ENCODE measurements at places on chromosomes 7 and 10. TPM values are rescaled to one million over a fixed set of nuclear protein-coding genes. Genes with fewer than 3 reads are reported as not detected.

Gene SPDYE3
- total RNA-seq: not detected

Gene MRPS24
- total RNA-seq: 123 TPM

Gene RNF148
- not detected for total RNA-seq

Gene PON3
- 0.64 TPM for total RNA-seq

Gene TMEM273
- 20.9 TPM for total RNA-seq

Gene GJD4
- not detected for total RNA-seq

DNA sequence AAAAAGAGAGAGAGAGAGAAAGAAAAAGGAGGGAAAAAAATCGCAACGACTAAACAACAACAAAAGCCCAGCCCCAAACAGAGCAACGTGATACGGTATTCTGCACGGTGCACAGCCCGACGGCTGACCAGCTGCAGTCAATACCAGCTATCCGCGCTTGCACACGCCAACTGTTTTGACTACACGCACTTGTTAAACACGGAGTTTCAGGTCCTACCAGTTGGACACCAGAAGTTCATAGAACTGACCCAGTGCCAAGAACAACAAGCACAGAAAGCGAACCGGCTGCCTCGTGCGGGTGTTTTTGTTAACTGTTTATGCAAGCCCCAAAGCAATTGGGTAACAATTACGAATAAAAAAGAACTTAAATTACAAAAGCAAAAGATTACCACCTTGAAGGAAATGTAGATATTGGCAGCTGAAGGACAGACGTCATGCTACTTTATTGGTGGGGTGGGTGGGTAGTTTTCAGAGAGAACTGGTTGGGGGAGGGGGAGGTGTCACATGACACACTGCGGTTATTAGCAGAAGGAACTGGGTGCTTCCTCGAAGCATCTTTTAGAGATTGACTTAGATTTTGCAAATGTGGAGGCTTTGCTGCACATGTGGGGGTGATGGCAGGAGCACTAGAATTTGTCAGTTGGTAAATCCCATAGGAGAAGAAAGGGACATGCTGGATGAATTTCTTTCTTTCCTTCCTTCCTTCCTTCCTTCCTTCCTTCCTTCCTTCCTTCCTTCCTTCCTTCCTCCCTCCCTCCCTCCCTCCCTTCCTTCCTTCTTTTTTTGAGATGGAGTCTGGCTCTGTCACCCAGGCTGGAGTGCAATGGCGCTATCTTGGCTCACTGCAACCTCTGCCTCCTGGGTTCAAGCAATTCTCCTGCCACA, 110.6 kb upstream of the EFCAB10 start:
- DNase-seq: no peak
- H3K36me3 ChIP-seq: no peaks in the 10 kb centered on the region
- no peaks in the 10 kb centered on the region for H3K27me3 ChIP-seq
- no peak overlapping the region for H3K27ac ChIP-seq
- no peaks in the 10 kb centered on the region for H3K4me1 ChIP-seq

- no peak overlapping the region for H3K27ac ChIP-seq
- no peaks in the 10 kb centered on the region for H3K36me3 ChIP-seq
- H3K4me3 ChIP-seq: no peak overlapping the region
- DNase-seq: no peak
- no peaks in the 10 kb centered on the region for H3K27me3 ChIP-seq
Observed at GRCh38 chr7:42693722-42694121, 218.1 kb downstream of the C7orf25 start.

DNA sequence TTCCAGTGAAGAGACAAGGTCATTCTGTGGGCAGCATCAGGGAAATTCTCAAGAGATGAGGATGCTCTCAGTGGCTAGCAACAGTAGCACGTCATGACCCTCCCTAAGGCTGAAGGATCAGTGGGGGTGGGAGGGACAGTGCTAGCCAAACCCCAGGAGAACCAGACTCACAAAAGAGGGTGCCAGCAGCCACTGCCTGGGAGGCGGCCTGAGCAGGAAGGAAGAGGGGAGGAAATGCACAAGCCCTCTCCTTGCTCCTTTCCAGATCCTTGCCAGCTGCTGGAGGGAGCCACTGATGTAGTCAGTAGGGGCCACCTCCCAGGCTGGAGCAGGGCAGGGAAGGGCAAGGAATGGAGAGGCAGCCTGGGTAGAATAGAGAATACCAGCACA, 302.7 kb downstream of the RPS24 start:
- no peaks in the 10 kb centered on the region for H3K27me3 ChIP-seq
- DNase-seq: no peak
- H3K4me1 ChIP-seq: no peaks in the 10 kb centered on the region
- no peak overlapping the region for H3K27ac ChIP-seq

DNA sequence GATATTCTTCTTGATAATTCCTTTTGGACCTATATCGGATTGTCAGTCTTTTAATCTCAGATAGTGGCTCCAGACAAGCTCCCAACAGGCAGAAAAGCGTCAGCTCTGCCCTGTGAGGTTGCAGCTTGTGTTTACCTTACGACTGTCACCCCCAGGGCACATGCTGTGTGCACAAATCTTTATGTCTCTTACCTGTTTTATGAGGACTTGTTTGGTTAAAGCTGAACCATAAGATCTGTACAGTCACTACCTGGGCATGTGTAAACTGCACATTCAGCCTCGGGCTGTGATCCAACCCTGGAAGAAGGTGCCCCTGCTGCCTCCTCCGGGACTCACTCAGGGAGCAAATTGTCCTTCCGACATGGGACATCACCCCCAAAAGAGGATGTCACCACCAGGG, 119.8 kb downstream of the GALNT17 start:
- H3K27ac ChIP-seq: no peak overlapping the region
- no peaks in the 10 kb centered on the region for H3K4me1 ChIP-seq
- no peak for DNase-seq
- no peaks in the 10 kb centered on the region for H3K27me3 ChIP-seq

GRCh38 chr10:66187053-66187733, 738.6 kb upstream of the LRRTM3 start:
- DNase-seq: no peak
- H3K4me1 ChIP-seq: no peaks in the 10 kb centered on the region
- no peak overlapping the region for H3K27ac ChIP-seq

GRCh38 chr7:2873146-2873545, 29.0 kb upstream of the GNA12 start:
- DNase-seq: no peak
- peaks cover 4% of the 10 kb centered on the region for H3K4me1 ChIP-seq
- no peaks in the 10 kb centered on the region for H3K27me3 ChIP-seq
- no peak overlapping the region for H3K27ac ChIP-seq

DNA sequence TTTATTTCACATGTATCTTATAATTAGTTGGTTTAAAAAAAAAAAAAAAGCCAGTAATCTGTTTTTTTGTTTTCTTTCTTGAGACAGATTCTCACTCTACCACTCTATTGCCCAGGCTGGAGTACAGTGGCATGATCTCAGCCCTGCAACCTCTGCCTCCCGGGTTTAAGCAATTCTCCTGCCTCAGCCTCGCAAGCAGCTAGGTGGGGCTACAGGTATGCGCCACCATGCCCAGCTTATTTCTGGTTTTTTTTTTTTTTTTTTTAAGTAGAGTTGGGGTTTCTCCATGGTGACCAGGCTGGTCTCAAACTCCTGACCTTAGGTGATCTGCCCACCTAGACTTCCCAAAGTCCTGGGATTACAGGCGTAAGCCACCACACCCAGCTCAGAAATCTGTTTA, 34.1 kb upstream of the CAPZA2 start:
- H3K27me3 ChIP-seq: no peaks in the 10 kb centered on the region
- H3K4me1 ChIP-seq: no peaks in the 10 kb centered on the region
- no peak overlapping the region for H3K4me3 ChIP-seq
- DNase-seq: no peak

DNA sequence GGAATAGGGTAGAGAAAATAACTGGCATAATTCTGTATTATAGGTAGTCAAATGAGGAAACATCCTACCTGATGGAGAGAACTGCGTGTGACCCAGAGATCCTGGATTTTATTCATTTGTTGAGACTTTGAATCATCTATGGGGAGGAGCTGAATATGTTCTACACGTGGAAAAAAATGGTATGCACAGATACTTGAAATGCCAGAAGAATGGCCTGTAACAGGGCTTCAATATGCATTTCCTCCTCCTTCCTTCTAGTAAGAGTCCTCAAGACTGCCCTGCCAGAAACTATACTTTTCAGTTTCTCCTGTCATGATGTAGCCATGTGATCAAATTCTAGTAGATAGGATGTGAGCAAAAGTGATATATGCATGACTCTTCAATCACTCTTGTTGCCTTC, 301.6 kb upstream of the HGF start:
- no peaks in the 10 kb centered on the region for H3K4me1 ChIP-seq
- DNase-seq: no peak
- no peak overlapping the region for H3K27ac ChIP-seq
